ENCODE measurements at places on chromosomes 7 and 10.

GRCh38 chr10:62856021-62856420, 39.9 kb upstream of the EGR2 start:
- no peak for DNase-seq

GRCh38 chr7:78139335-78139734, 340.8 kb downstream of the PHTF2 start:
- no peak for DNase-seq

DNA sequence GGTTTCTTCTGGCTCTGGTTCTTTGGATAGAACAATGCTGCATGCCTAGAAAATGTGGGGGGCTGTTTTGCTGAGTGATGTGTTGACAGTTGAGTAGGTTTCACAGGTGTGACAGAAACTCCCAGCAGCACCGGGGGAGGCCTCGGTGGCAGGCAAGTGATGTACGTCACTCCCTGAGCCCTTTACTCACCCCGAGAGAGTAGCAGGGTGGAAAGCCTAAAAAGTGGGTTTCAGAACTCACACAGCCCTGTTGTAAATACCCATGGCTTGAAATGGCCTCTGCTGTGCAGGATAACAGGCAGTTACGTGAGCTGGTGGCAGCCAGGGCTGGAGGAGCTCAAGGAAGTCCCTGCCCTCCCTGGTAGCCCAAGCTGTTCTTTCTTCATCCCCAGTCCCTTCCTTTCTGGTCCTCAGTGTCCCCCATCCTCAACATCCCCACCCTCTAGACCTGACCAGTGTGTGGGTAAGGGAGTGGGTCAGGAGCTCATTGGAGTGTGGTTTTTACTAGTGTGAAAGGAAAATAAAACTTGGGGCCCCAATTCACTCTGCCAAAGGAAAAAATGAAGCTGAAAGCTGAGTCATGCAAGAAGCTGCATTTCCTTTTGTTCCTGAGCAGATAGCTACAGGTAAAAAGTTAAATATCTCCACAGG, 258.1 kb downstream of the STK31 start:
- peak; percentile 37 for DNase-seq

DNA sequence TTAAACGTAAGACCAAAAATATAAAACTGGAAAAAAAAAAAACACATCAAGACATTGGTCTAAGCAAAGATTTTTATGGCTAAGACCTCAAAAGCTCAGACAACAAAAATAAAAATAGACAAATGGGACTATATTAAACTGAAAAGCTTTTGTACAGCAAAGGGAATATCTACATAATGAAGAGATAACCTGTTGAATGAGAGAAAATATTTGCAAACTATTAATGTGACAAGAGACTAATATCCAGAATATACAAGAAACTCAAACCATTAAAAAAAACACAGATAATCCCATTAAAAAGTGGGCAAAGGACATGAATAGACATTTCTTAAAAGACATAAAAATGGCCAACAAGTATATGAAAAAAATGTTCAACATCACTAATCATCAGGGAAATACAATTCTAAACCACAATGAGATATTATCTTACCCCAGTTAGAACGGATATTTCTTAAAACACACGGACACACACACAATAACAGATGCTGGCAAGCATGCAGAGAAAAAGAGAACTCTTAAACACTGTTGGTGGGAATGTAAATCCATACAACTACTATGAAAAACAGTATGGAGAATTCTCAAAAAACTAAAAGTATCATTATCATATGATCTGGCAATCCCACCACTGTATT, 28.8 kb downstream of the CNOT4 start:
- no peak for DNase-seq

DNA sequence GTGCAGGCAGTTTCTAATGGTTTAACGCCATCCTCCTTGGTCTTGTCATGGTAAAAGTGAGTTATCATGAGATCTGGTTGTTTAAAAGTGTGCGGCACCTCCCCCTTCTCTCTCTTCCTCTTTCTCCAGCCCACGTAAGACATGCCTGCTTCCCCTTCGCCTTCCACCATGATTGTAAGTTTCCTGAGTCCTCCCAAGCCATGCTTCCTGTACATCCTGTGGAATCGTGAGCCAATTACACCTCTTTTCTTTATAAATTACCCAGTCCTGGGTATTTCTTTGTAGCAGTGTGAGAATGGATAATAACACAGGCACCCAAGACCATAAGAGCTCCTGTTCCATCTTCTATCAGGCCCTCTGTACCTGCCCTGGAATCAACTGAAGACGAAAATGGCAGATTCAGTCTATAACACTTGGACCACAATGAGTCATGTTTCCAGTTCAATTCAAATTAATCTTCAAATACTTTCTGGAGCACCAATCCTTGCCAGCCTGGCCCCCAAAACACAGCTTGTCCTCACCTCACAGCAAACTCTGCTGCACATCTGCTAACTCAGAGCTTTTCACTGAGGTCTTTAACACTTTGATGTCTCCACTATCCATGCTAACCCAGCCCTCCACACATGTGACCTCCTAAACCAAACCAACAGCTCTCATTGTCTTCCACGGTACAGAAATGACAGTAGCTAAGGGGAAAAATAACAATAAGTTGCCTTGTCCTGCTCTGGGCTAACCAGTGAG, 73.2 kb downstream of the SFMBT2 start:
- peak; percentile 26 for DNase-seq

DNA sequence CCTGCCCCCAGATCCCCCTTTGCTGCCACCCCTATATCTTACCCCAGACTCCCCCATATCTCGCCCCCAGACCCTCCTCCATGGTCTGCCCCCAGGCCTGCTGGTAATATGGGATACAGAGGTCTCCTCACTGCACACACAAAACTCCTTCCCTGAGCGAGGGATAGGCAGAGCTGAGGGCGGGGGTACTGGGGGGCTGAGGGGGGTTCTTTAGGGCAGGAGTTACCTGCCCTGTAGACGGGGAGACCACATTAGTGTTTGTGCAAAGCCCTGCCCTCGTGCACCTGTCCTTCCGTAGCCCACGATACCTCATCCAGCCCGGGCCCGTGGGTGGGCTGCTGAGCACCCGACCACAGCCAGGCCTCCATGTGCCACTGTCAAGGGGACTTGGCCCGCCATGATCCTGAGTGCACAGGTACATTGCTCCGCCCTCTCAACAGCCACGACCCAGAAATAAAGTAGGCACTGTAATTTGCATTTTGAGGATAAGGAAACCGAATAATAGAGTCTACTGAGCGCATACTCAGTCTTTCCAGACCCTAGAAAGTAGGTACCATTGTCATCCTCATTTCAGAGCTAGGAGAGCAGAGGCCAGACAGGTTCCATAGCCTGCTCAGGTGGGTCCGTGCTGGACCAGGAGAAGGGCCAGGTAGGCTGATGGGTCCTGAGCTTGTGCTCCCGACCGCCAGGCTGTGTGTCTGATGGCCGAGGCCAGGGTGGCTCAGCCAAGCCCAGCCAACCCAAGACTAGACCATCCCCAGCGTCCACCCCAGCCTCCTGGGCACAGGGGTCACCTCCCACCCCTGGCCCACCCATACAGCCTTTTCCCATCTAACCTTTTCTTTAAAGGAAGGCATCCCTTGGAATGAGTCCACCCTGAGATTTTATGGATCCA, 115.2 kb downstream of the LHPP start:
- DNase-seq = no peak

DNA sequence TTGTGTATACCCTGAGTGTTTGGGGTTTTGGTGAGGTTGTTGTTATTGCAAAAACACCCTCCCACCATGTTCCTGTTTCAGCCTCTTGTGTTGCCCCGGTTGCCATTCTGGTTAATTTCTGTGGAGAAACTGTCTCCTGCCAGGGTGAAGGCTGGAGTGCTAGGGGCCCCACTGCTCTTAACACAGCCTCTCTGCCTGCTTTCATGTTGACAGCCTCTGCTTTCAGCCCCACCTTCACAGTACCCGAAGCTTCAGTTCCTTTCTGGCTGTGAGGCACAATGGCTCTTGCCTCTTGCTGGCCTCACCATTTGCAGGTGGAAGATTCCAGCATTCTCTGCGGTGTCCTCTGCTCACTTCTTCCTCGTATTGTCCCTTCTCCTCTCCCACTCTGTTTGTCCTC, 19.2 kb downstream of the SLC18A2 start:
- DNase-seq = no peak

DNA sequence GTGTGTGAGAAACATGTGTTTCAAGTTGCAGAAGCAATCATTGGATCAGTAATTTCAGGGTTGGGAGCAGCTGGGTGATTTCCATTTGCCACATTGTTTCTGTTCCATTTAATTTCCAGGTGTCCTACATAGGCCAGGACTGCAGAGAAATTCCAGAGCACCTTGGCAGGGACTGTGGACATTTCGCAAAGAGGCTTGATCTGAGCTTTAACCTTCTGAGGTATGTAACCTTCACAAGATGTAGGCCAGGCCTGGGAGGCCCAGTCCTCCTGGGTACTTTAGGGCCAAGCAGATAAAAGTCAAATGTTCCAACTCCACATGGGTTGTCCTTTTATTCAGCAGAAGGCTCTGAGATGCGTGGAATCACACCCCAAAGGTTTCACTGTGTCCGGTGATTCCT, 6.9 kb downstream of the LRMDA start:
- no peak for DNase-seq

DNA sequence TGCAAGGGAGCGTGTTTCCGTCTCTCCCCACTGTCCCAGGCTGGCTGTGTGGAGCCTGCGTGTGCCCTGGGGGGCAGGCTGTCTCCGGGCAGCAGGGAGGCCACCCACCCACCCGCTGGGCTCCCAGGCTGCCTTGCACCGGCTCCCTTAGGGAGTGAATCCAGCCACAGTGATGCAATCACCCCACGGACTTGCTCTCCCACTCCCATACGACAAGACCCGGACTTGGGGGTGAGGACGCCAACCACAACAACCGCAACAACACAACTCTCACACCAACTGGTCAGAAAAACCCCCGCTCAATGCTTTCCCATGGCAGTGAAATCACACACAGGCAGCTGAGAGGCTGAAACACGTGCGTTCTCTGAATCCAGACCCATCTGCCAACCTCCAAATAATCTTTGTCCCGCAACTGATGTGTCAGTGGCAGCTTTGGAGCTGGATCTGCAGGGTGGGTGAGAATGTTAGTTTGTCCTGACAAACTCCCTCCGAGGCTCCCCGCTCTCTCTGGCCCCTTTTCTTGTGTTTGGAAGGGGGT, 62.7 kb upstream of the DDC start:
- DNase-seq = no peak

DNA sequence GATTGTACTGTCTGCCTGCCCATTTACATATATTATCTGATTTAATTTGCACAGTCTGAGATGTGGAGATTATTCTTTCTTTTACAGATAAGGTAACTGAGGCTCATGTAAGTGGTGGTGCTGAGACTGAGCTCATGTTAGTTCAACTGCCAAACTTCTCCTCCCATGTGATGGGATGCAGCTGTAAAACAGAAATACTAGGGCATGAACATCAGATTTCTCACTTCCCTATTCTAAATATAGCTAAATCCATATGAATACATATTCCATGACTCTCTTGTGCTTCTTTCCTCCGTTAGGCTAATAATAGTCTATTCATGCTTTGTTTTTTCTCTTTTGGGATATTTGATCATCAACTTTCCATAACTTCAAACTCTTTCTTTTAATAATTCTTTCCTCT, 84.7 kb downstream of the PTPRZ1 start:
- DNase-seq = no peak

GRCh38 chr10:44991571-44991970, 9.2 kb upstream of the ZNF22 start:
- no peak for DNase-seq

- no peak for DNase-seq
These were observed 13.1 kb upstream of the SLC26A3 start for GRCh38 chr7:107816011-107816566.

- DNase-seq = peak; percentile 49
These were observed 51.0 kb upstream of the NKX6-2 start for GRCh38 chr10:132836832-132837540.

- DNase-seq = peak; percentile 35
These were observed 3.9 kb downstream of the CARD11 start for GRCh38 chr7:3039787-3040186.

DNA sequence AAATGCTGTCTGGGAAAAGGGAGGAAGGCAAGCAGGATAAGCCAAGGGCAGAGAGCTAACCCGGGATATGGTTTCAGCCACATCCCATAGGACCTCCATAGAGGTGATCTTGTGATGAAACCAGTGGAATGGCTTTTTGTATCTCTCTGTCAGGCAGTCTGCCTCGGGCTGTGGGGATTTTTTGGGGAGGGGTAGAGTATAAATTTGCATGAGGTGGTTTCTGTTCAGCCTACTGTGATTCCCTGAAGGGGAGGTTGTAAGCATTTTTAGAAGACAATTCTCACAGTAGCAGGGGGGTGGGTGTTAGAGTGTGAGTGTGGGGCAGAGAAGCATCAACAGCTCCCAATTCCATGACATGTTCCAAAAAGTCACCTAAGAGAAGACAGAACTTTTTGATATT, 11.8 kb downstream of the OR9A2 start:
- no peak for DNase-seq

- DNase-seq = no peak
These were observed 106.8 kb downstream of the UBE2H start for GRCh38 chr7:129845972-129846327.

- no peak for DNase-seq
These were observed 17.6 kb downstream of the NEURL1 start for GRCh38 chr10:103510791-103511752.

DNA sequence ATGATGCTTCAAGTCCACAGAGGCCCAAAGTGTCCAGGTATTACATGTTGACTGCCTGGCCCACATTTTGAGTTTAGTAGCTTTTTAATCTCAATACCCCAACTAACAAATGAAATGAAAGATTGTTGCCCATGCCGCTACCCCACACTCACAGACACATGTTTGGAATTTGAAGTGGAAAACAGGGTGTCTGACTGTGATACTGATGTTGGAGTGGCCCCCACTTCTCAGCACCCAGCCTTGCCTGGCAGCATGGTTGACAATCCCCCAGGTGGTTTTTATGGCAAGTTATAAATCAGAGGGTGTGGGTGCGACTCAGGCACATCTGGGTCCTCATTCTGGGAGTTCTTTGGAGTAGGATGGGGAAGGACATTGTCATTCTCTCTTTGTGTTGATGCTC, 314.7 kb upstream of the ZNF32 start:
- DNase-seq = no peak

GRCh38 chr10:8543361-8544056, 489.0 kb downstream of the GATA3 start:
- DNase-seq = no peak

- no peak for DNase-seq
These were observed 172.5 kb downstream of the ELFN1 start for GRCh38 chr7:1842321-1843221.

DNA sequence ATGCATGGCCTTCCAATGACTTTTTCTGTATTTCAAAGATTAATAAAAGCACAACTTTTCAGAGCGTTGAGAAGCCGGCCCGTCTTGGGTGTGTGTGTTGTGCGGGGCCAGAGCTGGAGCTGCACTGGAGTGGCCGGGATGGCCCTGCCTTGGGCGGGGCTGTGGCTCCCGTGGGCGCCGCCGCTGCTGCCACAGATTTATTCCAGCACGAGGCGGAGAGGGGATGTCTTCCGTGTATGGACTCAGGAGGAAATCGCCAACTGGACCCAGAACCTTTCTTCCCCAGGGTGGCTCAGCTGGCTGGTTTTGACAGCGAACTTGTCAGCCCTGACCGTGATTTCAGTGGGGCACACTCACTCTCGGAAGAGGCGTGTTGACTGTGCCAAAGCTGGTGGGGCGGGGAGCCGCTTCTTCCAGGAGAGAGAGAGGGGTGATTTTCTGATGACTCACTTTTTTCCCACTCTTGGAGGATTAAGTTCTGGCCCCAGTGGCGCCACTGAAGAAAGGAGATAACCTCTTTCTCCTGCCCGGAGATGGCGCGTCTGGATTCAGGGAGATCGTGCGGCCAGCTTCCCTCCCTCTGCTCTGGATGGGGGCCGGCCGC, 72.4 kb downstream of the DNAJB6 start:
- no peak for DNase-seq
